ENCODE measurements at places on chromosomes 7 and 10.

GRCh38 chr7:155861480-155861868 lies 49.2 kb upstream of the SHH start:
- no peak for DNase-seq

GRCh38 chr10:124453960-124454610 lies 4.2 kb upstream of the NKX1-2 start:
- no peak for DNase-seq

GRCh38 chr7:101165958-101166647 lies 734 bp upstream of the VGF start:
- DNase-seq: no peak

DNA sequence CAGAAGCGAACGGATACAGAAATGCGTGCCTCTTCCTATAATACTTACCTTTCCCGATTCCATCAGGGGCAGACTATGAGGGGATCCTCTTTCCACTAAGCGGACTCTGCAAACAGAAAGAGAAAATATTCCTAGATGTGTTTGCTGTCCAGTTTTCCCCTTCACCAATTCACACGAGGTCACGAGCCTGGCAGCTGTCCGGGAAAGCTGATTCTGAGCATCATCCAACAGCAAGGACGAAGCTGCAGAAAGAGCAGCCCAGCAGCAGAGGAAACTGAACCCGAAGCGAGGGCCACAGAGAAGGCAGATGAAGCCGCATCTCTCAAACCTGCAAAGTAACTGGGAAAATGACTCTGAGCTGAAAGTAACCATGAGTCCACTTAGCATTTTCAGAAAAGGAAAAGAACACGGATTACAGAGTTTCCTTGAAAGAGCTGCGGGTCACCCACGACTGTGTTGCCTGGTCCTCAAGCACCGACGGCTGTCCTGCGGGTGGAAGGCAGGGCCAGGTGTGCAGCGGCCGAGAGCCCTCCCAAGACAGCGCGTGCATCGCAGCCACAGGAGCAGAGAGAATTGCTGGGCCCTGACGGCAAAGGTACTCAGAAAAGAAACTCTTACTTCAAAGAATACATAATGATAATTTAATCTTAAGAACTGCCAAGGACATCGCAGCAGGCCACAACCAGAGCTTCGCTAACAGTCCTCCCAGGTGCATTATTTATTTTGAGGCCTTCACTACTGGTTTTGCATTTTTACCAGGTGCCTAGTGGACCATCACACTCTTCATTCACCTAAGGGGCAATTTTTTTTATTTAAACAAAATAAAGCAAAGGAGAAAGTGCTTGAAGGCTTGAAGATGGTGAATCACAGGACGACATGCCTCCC lies 153.3 kb downstream of the ZMYND11 start:
- DNase-seq: no peak

- no peak for DNase-seq
Observed at GRCh38 chr10:6721480-6721879, 141.4 kb upstream of the PRKCQ start.

DNA sequence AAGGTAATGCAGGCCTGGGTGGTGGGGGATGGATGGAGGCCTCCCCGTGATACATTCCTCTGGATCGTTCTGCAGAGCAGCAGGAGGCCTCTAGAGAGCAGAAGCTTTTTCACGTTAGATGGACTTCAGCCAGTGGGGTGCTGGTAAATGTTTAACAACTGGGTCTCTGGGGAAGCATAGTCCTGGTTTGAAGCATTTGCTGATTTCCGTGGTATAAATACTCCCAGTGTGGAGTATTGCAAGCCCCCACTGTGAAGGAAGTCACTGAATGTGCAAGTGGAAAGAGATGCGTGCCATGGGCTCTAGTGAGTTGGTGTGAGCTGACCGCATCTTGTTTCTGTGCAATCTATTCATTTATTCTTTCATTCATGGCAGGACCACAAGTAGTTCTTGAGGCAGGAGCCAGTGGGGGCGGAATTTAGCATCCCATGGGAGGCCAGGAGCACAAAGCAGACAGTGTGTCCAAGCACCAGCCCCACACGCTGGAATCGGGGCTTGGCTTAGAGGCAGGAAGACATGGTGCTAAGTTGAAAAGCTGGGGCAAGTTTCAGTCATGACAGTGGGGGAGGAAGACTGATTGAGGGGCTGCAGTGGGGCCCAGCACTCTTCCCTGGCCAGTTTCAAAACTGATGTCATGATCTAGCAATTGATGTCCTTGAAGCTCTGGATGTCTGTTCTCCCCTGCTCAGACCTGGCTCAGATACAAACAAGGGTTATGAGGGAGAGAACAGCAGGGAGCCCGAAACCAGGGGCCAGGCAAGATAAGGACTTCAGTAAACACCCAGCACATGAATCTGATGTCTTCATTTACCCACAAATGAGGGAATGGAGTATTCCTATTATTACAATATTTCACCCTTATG lies 280.9 kb upstream of the LYZL1 start:
- no peak for DNase-seq

- DNase-seq: no peak
Observed at GRCh38 chr10:50919010-50919409, 33.6 kb upstream of the A1CF start.

- no peak for DNase-seq
Observed at GRCh38 chr10:92839191-92840085, 8.9 kb upstream of the EXOC6 start.

DNA sequence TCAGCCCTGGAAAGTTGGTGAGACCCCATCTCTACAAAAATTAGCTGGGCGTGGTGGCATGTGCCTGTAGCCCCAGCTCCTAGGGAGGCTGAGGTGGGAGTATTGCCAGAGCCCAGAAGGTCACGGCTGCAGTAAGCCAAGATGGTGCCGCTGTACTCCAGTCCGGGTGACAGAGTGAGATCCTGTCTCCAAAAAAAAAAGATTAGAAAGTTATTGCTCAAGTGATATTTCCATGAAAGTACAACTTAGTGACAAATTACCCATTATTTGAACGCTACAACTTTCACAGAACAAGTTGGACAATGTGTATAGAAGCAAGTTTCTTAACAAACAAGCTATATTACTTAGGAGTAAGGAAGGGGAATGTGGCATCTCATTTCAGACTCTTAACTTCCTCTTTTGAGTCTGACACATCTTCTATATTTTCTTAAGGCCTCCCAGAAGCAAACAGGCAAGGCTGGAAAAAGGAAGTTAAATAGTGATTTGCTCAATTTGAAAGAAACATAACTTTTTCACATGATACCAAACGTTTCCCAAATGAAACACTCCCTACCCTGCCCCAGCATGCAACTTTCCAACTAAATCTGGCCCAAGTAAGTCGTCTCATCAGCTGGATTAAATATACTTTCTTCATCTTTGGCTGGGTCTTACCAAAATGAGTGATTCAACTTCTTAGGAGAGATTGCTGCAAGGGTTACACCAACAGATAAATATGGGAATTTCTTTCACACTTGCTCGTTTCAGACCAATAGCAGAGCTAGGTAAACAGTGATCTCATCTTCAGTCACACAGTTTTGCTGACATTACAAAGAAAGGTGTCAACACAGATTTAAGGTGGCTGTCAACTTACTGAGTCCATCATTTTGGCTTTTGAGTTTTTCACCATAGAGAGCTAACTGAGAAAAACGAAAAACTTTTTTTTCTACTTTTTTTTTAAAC lies 66.3 kb upstream of the KLF6 start:
- DNase-seq: no peak

DNA sequence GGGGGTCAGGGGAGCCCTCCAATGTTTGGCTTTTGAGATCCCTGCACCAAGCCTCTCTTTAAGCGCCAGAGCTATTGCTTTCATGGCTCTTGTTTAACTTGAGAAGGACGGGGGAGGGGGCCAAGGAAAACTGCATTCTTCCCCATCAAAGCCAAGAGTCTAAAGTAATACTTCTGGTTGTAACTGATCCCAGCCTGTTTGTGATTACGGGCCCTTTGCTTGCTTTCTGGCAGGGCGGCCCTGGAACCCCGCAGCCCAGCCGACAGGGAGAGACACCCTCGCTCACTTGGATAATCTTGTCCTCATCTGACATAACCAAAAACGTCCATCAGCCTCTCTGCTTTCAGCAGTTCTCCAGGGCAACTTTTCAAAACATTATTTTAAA lies 154.7 kb downstream of the NEURL1 start:
- DNase-seq: no peak

GRCh38 chr10:133161486-133162109 lies 1.6 kb downstream of the KNDC1 start:
- DNase-seq: no peak

DNA sequence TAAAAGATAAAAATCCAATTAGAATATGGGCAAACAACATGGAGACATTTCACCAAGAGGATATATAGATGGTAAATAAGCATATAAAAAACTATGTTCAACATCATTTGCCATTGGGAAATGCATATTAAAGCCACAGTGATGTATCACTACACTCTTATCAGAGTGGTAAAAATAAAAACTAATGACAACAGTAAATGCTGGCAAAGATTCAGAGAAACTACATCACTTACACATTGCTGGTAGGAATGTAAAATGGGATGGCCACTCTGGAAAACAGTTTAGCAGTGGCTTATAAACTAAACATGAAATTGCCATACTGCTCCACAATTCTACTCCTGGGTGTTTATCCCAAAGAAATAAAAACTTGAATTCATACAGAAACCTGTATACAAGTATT lies 59.2 kb downstream of the CROT start:
- DNase-seq: no peak

- DNase-seq: no peak
Observed at GRCh38 chr10:119357412-119358151, 150.2 kb downstream of the GRK5 start.

DNA sequence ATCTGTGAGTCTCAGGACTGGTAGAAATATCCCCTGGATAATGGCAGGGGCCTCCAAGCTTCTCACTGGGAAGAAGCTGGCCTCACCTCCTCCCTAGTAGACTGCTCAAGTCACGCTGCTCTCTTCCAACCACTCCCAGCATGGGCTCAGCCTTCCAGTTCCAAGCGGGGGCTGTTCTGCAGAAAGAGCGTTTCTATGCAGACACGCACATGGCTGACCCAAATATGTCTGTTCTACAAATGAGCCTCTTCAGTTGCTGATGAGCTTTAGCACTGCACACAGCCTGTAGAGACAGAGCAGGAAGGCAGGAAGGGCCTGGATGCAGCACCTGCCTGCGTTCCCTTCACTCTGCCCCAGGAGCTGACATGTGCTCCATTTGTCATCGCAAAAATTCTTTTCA lies 523.9 kb upstream of the MGMT start:
- no peak for DNase-seq

Measured in stimulated activated CD8-positive, alpha-beta memory T cell treated with anti-CD3 and anti-CD28 coated beads, Interleukin-12 subunit alpha, Interleukin-12 subunit beta, amount 100 ng/mL, for 1 hour (primary cell).